ENCODE measurements at places on chromosomes 6 and 20.

- DNase-seq, result no peak
Measured at GRCh38 chr6:97053643-97054411, 129.3 kb downstream of the KLHL32 start.

- no peak for DNase-seq
Measured at GRCh38 chr6:168291450-168291849, 28.1 kb downstream of the DACT2 start.

DNA sequence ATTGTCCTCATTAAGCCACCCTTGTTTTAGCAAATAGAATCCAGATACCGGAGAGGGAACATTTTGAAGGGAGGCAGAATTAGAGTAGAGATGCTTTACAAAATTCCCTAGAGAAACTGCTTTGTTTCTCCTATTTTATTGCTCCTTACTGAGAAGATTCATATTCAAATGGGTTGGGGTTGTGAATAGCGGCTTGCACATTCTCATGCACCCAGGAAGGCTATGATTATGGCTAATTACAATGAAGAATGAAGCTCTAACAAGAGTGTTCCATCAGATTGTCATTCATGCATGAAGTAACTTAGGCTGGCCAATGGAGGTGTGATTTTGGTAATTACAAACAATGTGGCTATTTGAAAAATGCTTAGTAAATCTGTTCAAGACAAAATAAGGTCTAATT is 129.6 kb downstream of the PACRG start:
- DNase-seq, result no peak

DNA sequence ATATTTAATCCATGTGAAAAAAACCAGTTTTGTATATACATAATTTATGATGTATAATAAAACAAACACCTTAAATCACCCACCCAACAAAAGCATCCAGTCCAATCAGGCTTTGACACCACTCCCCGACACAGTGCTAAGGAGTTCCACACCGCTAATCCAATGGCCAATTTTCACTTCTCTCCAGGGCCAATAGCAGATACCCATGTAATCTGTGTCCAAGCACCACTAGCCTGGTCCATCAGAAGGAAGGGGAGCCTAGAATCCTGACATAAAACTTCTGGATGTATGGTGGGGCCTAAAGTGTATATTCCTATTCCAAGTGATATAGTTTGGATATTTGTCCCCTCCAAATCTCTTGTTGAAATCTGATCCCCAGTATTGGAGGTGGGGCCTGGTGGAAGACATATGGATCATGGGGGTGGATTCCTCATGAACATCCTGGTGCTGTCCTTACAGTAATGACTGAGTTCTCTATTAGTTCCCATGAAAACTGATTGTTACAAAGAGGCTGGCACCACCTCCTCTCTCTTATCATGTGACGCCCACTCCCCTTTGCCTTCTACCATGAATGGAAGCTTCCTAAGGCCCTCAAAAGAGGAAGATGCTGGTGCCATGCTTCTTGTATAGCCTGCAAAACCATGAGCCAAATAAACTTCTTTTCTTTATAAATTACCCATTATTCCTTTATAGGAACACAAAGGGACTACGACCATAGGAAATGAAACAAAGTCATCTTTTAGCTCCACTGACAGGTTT is 20.8 kb downstream of the RALGAPA2 start:
- no peak for DNase-seq

- DNase-seq, result no peak
Measured at GRCh38 chr6:117303323-117303722, 38.0 kb downstream of the VGLL2 start.

GRCh38 chr6:117404548-117404947 is 21.2 kb downstream of the ROS1 start:
- DNase-seq, result no peak

GRCh38 chr6:64580346-64580745 is 944.7 kb downstream of the PHF3 start:
- DNase-seq, result no peak

GRCh38 chr6:15620611-15621010 is 42.2 kb downstream of the DTNBP1 start:
- no peak for DNase-seq

GRCh38 chr6:2980465-2980855 is 9.1 kb upstream of the SERPINB6 start:
- no peak for DNase-seq

- DNase-seq, result no peak
Measured at GRCh38 chr20:49831770-49832631, 19.4 kb downstream of the SLC9A8 start.

- no peak for DNase-seq
Measured at GRCh38 chr6:43951063-43951755, 176.0 kb downstream of the MRPL14 start.

- no peak for DNase-seq
Measured at GRCh38 chr6:113142671-113143174, 714.4 kb upstream of the MARCKS start.

DNA sequence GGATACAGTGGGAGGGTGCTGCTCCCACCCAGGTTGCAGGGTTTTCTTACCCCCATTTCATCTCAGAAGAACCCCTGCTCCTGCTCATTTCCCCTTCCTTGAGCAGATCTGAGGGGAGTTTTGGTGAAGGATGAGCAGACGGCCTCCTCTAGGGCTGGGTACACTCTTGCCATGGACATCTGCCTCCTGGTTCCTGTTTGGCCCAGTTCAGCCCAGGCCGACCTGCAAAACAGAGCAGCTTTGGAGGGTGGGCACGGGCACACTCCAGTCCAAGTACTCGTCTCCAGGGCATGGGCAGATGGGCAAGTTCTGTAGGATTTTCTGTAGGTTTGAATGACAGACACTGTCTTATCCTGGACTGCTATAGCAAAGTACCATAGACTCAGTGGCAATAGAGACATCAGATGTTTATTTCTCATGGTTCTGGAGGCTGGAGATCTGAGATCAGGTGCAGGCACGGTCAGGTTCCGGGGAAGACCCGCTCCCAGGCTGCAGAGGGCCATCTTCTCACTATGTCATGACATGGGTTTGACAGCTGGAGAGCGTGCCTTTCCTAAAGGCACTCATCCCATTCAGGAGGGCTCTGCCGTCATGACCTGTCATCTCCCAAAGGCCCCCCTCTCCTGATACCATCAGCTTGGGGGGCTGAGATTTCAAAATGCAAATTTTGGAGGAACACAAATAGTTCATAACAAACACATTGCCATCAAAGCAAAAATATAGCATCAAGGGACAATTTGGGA is 6.2 kb downstream of the NPBWR2 start:
- no peak for DNase-seq
